ENCODE measurements at places on chromosomes 7 and 10.
A peak's percentile ranks its signal among the peaks of the same experiment; 100 is the strongest.

GRCh38 chr10:86349474-86349873 is 17.1 kb downstream of the GRID1 start:
- no peak for DNase-seq

DNA sequence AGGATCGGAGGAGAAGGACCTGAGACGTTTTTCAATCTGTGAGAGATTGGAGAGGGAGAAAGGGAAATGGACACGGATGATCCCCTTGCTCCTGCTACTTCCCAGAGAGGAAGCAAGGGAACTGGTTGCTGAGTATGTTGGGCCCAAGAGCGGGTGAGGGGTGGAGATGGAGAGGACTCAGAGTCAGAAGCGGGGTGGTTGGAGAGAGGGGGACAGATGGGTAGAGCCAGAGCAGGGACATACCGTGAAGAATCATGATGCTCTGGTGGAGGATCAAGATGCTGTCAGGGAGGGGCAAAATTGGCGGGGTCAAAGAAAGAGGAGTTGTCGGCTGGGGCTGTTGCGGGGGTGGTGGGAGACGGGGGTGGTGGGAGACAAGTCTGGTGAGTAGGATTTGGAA is 2.4 kb upstream of the CHST3 start:
- no peak for DNase-seq

- no peak for DNase-seq
These were observed 79.0 kb downstream of the PRR15 start for GRCh38 chr7:29642494-29643155.

- no peak for DNase-seq
These were observed 302.9 kb upstream of the ZMIZ1 start for GRCh38 chr10:78765726-78766335.

GRCh38 chr7:16978358-16979244 is 96.8 kb upstream of the AGR3 start:
- DNase-seq = no peak

DNA sequence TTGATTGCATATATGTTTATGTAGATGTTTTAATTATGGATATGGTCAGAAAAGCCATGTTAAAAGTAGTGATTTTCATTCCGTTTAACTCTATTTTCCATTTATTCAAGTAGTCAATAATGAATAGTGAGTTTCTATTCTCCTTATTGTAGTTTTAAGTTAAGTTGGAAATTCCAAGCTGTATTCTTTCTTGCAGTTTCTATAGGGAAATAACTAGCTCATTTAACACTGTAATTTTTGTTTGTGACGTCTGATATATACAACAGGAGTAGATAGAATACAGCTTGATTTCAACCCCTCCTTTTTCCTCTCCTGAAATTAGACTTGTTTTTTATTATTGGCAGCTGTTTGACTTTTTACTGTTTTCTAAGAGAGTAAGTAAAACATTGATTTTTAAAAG is 47.2 kb downstream of the SLK start:
- no peak for DNase-seq

DNA sequence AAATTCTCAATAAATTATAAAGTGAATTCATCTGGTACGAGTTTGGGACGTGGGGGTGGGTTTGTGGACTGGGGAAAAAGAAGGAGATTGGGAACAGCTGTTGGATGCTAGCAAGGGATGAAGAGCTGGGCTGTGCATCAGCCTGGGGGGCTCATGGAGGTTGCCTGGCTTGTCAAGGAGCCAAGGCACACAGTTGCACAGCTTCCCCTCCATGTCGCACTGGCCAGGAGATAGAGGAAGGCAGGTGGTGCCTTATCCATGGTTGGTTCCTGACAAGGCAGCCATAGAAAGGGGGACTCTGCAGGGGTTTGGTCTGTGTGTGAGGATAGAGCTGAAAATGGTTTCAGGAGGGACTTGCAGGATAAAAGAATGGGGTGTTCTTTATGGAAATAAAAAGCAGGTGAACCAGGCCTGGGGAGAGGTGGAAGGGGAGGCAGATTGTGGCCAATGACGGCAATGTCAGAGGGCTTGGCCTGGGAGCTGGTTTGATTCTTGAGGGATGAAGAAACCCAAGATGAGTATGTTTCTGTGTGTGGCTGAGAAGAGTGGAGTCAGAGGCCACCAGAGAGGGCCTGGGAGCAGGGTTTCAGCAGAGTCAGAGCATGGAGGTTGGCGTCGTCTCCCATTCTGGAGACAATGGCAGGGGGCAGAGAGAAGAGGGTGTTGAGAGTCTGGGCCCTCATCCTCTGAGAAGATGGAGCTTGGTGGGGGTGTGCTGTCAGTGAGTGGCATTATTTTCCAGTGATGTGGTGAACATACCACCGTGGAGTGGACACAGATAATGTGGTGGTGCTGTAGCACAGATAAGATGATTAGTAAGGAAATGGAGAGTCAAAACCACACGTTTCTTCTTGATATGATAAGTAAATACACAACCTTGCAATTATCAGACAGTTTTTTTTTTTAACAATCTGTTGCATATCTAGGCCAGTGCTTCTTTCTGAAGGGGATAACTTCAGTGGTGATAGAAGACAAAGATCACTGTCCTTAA is 108.2 kb downstream of the PTPN20 start:
- DNase-seq = no peak

DNA sequence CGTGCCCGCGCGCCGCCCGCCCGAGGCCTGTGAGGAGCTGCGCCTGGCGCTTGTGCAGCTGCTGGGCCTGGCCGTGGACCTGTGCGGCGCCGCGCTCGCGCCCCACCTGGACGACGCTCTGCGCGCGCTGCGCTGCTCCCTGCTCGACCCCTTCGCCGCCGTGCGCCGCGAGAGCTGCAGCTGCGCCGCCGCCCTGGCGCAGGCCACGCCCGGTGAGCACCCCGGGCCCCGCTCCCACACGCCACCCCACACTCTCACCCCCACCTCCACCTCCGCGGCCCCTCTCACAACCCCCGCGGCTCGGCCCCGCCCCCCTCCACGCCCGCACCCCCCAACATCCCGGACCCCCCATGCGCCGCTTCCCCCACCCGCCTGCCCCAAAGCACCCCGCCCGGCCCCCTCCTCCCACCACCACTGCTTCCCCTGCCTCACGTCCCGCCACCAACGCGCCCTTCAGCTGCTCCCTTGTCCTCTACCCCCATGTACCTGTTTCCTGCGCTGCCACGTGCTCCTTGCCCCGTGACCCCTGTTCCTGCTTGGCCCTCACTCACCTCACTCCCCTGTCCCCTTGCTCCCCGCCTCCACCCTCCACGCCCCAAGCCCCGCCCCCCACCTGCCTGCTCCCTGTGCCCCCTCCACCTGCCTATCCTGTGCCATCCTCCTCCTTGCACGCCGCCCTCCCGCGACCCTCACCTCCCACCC is at the start of gene PRKAR1B:
PRKAR1B (minus strand) TSS at position 178 of the 702 bp plus-strand sequence. CDS start 15,776 bp downstream, outside the sequence.
- DNase-seq = peak; percentile 44

- no peak for DNase-seq
These were observed 90.2 kb upstream of the KLF6 start for GRCh38 chr10:3874990-3875841.

DNA sequence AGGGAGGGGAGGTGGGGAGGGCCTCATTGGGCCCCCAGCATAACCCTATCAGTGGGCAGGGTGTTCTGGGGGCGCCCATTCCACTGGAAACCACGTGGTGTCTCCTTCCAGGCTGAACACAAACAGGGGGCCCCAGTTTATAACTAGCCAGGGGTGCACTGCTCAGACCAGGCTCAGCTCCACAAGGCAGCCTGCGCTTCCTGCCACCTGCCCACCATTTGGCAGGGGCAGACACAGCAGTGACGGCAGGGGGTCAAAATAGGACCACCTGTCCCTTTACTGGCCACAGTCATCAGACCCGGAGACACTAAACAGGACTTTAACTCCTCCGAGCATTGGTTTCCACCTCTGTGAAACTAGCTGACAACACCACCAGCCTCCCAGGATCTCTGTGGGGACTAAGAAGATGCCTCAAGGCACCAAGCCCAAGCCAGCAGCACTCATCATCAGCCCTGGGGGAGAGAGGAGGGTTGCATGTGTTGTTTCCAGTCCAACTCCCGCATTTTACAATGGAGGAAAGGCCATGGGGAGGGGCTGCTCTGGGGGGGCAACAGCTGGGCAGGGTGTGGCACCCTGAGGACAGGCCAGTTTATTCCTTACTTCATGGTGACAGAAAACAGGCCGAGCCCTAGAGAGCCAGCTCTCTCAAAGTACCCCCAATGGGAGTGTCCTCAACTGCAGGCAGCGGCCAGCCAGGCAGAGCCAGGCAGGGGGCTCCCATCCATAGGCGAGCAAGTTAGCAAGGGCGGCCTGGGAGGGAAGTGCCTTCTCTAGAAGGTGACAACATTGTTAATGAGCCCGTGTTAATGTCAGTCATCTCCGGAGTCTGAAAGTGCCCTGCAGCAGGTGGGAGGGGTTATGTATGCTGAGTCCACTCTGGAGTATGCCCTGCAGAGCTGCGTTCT is 127.6 kb downstream of the TNS3 start:
- DNase-seq = no peak

- DNase-seq = no peak
These were observed 27.3 kb downstream of the TFAM start for GRCh38 chr10:58412502-58412961.

- no peak for DNase-seq
These were observed 686.1 kb upstream of the IGFBP3 start for GRCh38 chr7:46607176-46607575.

GRCh38 chr10:90963331-90963730 is 42.4 kb upstream of the ANKRD1 start:
- DNase-seq = no peak

DNA sequence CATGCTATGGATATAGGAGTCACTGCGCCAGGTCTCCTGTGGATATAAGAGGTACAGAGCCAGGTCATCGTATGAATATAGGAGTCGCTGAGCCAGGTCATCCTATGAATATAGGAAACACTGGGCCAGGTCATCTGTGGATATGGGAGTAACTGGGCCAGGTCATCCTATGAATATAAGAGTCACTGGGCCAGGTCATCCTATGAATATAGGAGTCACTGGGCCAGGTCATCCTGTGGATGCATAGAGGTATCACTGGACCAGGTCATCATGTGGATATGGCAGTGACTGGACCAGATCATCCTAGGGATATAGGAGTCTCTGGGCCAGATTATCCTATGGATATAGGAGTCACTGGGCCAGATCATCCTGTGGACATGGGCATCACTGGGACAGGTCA is 181.7 kb downstream of the DNAH11 start:
- DNase-seq = no peak

- no peak for DNase-seq
These were observed 7.8 kb upstream of the UBE2D1 start for GRCh38 chr10:58326967-58327381.

- DNase-seq = no peak
These were observed 166.8 kb downstream of the SUGCT start for GRCh38 chr7:40301486-40302068.

DNA sequence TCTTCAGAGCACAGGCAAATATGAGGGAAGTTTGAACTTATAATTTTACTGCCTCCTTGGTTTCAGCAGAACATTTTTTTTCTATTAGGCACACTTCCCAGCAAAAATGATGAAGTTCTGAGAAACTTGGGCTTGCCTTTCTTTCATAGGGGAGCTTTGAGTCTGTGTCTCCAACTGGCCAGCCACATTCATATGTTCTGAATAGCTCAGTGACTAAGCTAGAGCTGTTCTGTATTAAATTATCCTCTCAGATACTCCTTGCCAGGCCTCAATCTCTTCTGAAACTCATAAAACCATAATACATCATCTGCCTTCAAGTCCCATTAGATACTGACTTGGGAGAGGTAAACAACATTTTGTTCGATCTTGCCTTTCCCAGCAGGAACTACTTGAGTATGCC is 476.5 kb downstream of the GPAM start:
- no peak for DNase-seq

DNA sequence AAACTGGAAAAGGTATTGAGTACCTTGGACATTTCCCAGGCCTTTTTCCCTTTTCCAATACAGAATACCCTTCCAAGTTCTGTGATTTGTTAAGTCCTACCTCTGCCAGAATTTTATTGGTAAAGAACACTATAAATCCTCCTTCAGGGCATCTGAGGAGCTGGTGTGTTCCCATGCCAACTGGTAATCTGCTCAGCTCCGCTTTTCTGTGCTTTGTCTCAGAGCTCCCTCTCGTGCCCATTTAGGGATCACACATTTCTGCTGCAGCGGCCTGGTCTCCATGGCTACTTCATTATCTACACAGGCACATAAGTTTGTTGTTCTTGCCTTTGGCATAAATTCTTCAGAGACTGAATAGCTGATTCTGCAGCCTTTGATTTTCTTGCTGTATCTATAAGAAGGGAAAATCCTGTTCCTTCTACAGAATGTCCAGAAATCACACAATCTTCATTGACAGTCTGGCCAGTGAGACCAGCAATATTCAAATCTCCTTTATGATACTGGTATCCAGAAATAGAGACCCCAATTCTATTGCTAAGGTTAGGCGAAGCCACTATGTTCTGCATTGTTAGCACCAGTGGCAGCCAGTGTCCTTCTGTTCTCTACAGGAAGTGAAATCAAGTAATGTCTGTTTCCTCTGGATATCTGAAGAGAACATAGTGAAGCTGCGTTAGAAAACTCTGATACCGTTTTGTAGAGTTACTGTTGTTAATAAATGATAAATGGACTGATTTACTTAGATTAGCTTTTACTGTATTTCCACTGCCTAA is 51.9 kb downstream of the DENND11 start:
- DNase-seq = no peak

- DNase-seq = no peak
These were observed 27.8 kb downstream of the CREB5 start for GRCh38 chr7:28440055-28440601.

DNA sequence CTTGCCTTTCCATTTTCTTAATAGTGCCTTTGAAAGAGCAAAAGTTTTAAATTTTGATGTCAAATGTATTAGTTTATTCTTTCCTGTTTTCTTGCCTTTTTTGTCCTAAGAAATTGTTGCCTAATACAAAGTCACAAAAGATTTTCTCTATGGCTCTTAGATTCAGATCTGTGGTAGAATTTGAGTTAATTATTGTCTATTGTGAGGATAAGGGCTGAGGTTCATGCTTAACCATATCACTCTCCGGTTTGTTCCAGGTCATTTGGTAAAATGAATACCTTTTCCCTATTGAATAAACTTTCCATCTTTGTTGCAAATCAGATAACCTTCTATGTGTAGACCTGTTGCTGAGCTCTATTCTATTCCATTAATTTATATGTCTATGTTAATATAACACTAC is 96.0 kb downstream of the NOD1 start:
- DNase-seq = no peak

DNA sequence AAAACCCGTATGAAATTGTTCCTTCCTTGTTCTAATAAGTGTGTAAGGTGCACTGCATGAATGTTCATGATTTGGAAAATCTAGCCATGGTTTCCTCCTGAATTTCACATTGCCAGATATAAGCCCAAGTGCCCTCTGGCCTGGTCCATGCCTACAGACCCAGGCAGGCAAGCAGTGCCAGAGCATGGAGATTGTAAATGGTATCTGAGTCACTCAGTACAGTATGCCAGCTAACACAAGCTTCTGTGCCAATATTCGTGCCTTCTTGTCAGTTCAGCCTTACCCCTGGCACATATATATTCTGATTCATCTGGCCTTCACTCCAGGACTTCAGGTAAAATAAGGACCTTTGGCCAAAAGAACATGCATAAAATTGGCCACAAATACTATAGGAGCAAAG is 38.4 kb upstream of the PDE1C start:
- DNase-seq = no peak

- DNase-seq = no peak
These were observed 215.7 kb upstream of the CSTF2T start for GRCh38 chr10:51915031-51915542.
